ENCODE measurements at places on chromosomes 16 and 17.
A peak's percentile ranks its signal among the peaks of the same experiment; 100 is the strongest.

GRCh38 chr16:24850289-24850938 lies 4.7 kb downstream of the SLC5A11 start:
- no peak for DNase-seq

DNA sequence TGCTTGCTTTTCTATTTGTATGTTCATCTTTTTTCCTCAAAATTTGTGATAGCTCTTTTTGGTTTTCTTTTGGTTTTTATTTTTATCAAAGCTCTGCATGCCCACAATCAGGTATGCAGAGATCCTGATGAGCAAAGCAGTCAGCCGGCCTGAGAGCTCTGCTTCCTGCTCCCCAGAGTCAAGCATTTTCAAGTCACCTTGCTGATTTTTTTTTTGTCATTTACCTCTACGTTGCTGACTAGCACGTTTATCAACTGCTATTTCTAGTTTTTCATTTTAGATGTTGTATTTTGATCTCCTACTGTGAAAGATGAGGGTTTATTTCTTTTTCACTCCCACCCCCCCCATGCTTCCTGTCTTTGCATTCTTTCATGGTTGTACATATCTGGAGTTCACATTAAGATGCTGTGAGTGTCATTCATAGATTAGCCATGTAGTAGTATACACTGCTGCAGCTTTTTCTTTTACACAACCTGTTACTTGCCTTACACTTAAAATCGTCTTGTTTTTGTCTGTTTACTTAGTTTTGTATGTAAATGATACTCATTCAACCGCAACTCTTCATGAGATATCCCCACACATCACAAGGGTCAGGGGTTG lies 196.2 kb downstream of the LGALS9B start:
- no peak for DNase-seq

- peak; percentile 73 for DNase-seq
These were observed 10.1 kb upstream of the SLC16A5 start for GRCh38 chr17:75077496-75078283.

DNA sequence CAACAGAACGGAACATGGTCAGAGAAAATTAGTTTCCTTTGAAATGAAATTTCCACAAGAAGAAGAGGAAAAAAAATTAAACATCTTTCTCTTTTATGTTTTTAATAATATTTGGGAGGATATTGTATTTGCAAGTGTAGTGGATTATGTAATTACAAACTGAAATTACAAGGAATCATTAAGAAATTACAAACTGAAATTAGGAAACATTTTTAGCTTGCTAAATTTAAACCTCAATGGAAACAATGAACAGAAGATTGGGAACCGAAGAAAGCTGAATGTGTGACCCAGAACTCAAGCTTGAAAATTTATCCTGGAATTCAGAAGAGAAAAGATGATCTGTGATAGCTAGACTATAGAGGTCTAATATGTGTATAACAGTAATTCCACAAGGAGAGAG lies 4.4 kb upstream of the PIK3R5 start:
- DNase-seq, result no peak

DNA sequence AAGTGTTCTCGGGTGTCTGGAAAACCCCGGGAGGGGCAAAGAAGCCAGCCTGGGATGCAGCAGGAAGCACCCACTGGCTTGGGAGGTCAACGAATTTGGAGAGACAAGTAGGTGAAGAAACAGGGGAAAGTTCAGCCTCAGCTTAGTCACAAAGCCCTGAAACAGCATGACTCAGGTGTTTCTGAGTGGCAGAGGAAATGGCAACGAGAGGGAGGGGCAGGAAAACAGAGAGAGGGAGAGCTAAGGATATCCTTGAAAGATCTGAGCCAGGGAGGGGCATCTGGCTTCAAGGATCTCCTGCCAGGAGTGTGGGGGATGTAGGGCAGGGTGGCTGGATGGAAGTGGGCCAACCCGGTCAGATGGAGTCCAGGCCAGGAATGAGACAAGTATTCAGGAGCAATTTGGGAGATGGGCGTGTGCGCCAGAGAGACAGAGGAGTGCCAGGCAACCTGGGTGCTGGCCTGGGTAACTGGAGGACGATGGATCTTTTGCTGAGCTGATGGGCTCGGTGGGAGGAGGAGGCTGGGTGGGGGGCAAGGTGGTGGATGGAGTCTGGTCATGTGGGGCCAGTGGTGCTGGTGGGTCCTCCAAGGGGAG lies 27.2 kb downstream of the ABCC3 start:
- peak; percentile 57 for DNase-seq

DNA sequence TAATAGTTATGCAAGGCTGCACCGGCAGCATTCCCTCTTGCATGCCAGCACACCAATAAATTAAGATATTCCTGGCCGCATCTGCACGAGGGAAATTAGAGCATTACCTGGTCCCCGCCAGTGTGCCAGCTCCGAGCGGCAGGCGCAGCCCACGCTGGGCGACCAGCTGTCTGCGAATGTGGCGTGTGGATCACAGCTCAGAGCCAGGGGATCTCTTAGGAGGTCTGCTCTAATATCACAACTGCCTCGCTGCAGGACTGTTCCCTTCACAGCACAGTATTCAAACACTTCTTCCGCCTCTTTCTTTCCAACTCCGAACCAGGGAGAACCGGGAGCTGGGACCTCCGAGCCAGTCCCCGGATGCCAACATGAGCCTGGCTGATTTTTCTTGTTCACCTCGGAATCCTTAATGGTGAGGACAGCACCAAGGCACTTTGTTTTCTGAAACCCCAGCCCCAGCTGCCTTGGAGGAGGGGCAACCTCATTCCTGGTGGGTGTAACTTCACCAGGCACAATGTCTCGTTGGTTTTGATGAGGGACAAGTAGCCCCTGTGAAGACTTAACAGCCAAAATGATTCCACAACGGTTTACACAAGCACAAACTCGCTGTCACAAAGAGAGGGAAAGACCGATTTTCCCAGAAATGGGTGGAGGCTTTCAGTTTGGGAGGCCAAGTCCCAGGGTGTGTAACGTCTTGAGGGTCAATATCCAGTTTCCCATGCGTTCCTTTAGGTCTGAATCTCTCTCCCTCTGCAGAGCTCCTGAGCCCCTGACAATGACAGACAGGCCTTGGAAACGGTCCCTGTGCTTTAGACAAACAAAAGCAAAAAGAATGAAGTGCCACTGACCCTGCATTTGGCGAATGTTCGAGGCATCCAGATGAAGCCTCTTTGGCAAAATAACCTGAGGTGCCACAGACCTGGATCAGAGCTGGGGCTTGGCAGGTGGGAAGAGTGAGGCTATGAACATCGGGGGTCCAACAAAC lies 213.2 kb downstream of the C16orf78 start:
- DNase-seq, result peak; percentile 55

GRCh38 chr17:27332047-27332393 lies 38.1 kb downstream of the WSB1 start:
- DNase-seq, result no peak

- DNase-seq, result no peak
These were observed 823 bp upstream of the NOTUM start for GRCh38 chr17:81961521-81962498.

- no peak for DNase-seq
These were observed 274.5 kb upstream of the ELAC2 start for GRCh38 chr17:13292291-13292690.

- no peak for DNase-seq
These were observed 65.8 kb downstream of the SNX11 start for GRCh38 chr17:48173191-48173984.

DNA sequence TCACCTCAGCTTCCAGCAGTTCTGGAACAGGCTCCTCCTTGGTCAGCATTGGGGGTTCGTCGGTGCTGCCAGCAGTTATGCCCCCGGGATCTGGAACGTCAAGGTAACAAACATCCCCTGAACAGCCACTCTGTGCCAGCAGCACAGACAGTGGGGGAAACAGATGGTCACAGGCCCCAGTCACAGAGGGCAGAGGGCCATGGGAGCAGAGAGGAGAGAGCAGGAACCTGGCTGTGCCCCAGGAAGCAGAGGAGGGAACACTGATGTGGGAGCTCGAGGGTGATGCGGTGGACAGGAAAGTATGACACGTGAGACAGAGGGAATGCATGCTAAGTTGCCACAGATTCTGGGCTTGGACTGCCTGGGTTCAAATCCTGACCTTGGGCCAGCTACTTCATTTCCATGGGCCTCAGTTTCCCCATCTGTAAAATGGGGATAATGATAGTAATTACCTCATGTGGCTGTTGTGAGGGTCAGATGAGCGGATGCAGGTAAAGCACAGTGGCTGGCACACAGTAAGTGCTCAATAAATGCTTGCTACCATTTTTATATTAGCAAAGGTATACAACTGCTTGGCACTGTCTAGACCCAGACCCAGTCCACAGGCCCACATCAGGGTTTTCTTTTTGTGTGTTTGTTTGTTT lies 4.9 kb downstream of the BCL7C start:
- no peak for DNase-seq

DNA sequence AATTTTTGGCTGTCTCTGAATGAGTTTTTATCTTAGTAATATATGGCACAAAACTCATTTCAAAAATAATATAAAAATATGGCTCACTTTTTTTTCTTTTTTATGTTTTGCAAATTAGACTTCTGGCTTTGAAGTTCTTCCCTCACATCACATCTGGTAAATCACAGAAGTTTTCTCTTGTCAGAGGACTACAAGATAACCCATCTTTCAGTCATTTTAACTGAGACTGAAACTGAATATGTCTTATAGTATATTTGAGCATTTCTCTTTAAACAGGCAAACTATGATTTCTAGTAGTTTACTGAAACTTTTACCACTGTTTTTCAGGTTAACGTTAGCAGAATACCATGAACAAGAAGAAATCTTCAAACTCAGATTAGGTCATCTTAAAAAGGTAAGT lies 51.1 kb upstream of the MRC2 start:
- DNase-seq, result no peak

- DNase-seq, result no peak
These were observed 165.1 kb downstream of the PHKB start for GRCh38 chr16:47626246-47626645.

DNA sequence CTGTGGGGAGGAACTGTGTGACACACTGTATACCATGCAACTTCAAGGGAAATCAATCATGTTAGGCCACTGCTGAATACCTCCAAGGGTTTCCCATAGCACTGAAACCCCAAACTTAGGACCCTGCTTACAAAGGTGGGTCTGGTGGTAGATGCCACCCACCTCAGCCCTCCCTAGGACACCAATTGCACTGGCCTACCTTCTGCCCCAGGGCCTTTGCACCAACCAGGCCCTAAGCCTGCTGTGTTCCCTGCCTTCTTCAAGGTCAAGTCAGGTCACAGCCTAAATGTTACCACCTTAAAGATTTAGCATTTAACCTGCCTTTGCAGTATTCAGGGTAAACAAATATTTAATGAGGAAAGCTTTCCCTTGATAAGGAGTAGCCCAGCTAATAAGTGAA lies 185.8 kb downstream of the ZFHX3 start:
- DNase-seq, result no peak

GRCh38 chr16:75452464-75453190 lies 11.9 kb downstream of the TMEM170A start:
- no peak for DNase-seq

DNA sequence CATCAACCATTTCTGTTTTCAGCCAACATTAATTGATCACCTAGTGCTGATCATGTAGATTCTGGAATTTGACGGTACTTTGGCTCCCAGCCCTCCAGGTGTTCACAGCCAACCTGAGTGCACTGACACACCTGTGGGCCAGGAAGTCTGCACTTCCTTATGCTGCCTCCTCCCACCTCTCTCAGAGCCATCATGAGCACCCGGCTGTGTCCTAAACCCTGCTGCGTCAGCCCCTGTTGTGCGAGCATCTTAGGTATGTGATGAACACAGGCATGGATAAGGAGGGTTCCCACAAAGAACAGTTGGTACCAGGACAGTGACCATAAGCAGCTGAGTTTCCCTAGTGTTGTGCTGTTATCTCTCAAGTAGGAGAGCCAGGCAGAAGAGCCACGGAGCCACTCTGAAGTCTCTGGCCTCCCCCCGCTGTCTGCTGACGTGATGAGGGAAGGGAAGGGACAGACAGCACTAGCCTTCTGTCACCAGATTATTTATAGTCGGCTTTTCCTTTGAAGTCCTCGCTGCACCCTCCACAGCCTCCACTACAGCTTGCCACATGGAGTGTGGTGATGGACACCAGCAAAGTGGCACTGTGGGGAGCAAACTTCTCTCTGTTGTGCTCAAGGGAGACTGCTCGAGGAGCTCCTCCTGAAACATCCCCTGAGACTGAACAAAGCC lies 162.8 kb upstream of the ANKFN1 start:
- DNase-seq, result no peak

GRCh38 chr16:12881182-12881581 lies 20.2 kb upstream of the SHISA9 start:
- no peak for DNase-seq

- no peak for DNase-seq
These were observed 28.5 kb downstream of the ARHGAP17 start for GRCh38 chr16:24986512-24987303.

DNA sequence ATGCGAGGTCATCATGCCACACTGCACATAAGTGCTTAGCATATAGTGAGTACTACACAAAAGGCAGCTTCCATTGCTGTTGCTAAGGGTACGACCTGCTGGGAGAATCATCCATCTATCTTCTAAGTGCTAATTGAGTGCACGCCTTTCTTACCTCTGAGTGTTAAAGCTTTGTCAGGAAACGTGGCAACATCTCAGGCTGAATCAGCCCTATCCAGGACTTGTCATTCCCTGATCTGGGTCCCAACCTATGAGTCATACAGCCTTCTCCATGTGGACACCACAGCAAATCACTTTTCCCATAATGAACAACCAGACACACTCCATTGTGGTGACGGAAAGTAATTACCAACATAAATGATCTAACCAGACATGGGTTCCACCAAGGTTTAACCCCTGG lies 201.1 kb upstream of the MAF start:
- DNase-seq, result no peak

DNA sequence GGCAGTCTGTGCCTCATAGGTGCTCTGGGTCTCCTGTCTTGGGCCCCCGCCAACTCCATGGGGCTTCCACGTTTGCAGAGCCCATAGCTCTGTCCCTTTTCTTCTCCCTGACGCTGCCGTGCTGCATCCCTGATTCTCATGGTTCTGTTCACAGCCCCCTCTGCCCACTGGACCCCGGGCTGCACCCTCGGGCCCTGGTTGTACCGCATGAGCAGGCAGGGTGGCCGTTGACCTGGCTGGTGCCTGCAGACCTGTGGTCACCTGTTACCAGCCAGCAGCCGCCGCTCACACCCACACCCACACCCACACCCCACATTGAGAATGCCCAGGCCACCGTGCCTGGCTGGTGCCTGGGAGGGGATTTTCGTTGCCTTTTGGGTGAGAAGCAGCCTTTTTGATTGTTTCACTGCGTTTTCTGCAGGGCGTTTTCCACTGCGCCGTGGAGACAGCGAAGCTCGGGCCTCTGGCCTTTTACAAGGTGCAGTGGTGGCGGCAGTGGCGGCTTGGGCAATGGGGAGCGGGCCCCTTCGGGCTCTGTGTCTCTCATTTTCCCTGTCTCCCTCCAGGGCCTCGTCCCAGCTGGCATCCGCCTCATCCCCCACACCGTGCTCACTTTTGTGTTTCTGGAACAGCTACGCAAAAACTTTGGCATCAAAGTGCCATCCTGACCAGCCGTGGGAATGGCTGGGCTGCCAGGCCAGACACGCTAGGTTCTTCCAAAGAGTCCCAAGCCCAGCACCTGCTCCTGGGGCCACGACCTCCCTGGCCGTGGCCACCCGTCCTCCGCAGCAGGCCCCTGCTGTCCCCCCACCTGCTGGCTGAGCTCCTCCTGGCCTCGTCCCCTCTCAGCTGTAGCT lies 7.6 kb downstream of the SLC25A10 start:
- DNase-seq, result no peak

GRCh38 chr17:38415250-38416194 lies 12.7 kb upstream of the ARHGAP23 start:
- peak; percentile 75 for DNase-seq

- peak; percentile 27 for DNase-seq
These were observed 144.7 kb upstream of the SOX9 start for GRCh38 chr17:71976011-71976649.

GRCh38 chr17:17809531-17810083 lies 27.2 kb downstream of the SREBF1 start:
- DNase-seq, result no peak

- DNase-seq, result no peak
These were observed 59.3 kb upstream of the CORO6 start for GRCh38 chr17:29682054-29682453.
